ENCODE measurements at places on chromosomes 4 and X.

DNA sequence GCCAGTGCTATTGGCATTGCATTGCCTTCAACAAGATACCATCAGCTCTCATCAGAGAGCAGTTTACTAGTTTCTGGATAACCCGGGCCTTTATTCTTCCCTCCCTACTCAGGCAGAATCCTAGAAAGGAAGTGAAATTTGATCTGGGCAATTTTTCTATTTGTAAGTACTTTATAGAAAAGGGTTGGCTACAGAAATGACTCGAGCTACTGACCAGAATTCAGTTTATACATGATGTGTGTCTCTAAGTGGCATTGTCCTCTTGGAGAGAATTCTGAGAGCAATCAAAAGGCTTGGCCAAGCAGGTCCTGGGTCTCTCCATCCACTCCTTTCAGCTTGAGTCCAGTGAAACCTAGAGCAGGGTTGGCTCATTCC, 192.7 kb upstream of the LEF1 start:
- no peak for DNase-seq

DNA sequence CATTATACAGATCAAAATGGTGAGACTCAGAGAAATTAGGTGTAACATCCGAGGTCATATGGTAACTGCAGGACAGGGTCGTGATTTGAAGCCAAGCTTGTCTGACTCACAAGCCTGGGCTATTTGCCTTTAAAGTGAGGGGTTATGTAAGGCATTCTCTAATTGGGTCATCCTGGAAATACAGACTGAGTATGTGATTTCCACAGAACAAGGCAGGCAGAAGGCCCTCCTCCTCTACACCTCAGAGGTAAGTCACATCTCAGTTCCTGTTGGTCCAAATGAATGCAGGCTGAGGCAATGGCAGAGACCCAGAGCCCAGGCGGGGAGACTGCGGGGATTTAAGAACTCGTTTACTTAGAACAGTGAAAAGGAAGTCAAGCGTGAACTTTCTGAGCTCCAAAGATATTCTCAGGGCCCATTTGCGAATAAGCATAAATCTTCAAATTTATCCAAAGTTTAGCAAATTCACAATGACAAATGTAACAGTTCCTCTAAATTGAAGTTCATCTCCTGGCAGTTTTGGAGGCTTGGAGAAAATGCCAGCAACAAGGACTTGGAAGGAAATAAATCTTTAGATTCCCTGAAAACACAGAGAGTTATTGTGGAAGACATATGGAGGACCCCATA, 153.3 kb downstream of the LDB2 start:
- DNase-seq, result no peak

- DNase-seq, result no peak
Observed at GRCh38 chr4:1599026-1599481, 85.1 kb downstream of the FAM53A start.

DNA sequence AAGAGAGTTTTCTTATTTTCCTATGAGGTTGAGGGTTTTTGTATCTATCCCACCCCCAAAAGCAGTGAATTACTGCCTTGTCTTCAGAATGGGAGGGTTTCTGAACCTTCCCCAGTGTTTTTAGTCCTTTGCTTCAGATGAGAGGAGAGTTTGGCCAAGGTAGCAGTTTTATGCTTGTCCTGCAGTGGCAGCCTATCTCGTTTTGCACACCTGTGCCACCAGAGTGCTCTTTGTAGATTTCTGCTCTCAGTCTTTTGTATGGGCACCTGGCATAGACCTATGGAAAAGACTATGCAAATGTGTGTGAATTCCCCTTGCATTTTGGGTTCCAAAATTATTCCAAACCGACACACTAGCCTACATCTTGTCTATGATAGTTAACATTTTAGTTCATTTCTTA, 5.8 kb downstream of the TBC1D19 start:
- no peak for DNase-seq

- no peak for DNase-seq
Observed at GRCh38 chrX:124747295-124747694, 400.9 kb downstream of the SH2D1A start.

DNA sequence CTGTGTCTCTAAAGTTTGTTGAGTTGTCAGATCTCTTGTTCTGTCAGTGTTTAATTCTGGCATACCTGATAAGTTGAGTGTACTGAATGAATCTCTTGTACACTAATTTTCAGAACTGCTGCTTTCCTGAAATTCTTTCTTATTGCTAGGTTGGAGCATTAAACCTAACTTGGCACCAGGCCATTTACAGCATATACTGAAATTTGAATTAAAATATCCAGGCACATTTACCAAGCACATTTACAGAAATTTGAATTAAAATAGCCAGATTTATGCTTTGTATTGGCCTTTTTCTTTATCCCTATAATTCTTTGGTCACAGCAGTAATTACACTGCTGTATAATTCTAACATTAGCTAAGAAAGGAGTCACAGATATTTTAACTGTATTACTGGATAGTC, 8.9 kb downstream of the TMEM33 start:
- no peak for DNase-seq

DNA sequence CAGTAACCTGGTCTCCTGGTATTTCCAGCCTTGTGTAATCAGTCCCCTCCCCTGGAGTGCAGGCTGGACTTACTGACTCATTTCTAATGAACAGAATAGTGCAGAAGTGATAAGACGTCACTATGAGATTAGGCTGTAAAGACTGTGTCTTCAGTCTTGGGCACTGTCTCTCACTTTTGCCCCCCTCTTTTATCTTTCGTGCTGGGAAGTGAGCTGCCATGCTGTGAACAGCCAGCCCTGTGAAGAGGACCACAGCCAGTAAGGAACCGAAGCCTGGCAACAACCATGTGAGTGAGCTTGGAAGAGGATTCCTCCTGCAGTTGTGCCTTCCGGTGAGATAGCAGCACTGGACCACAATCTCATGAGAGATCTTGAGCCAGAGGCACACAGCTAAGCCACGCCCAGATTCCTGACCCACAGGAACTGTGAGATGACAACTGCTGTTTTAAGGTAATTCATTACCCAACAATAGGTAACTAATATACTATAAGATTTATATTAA, 67.5 kb upstream of the GPR34 start:
- peak; percentile 78 for DNase-seq

GRCh38 chrX:155751131-155751530, 130.0 kb upstream of the VAMP7 start:
- no peak for DNase-seq

DNA sequence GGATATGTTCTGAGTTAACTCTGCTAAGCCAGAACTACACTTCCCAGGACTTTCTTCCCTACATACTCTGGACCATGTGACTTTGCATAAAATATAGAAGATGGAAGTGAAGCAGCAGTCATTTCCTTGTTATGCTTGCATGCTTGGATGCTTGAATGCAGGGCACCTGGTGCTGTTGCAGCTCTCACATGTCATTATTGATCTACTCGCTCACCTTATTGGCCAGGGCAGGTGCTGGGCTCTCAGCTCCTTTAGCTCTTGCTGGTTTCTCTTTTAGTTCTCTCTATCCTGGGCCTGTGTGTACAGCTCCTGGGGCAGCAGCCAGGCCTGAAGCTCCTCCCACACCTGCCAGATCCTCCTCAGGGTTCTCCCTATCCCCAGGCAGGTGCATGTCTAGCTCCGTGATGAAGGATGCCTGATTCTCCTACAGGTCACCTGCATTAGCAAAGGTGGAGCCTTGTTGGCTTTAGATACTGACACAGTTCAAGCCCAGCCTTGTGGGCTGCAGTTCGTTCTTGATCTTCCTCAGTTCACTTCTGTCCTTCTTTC, 53.3 kb downstream of the MED28 start:
- DNase-seq, result no peak

GRCh38 chr4:140735779-140736391, 20.3 kb downstream of the TBC1D9 start:
- no peak for DNase-seq

- DNase-seq, result peak; percentile 0
Observed at GRCh38 chrX:15911734-15912550, 57.3 kb upstream of the AP1S2 start.

DNA sequence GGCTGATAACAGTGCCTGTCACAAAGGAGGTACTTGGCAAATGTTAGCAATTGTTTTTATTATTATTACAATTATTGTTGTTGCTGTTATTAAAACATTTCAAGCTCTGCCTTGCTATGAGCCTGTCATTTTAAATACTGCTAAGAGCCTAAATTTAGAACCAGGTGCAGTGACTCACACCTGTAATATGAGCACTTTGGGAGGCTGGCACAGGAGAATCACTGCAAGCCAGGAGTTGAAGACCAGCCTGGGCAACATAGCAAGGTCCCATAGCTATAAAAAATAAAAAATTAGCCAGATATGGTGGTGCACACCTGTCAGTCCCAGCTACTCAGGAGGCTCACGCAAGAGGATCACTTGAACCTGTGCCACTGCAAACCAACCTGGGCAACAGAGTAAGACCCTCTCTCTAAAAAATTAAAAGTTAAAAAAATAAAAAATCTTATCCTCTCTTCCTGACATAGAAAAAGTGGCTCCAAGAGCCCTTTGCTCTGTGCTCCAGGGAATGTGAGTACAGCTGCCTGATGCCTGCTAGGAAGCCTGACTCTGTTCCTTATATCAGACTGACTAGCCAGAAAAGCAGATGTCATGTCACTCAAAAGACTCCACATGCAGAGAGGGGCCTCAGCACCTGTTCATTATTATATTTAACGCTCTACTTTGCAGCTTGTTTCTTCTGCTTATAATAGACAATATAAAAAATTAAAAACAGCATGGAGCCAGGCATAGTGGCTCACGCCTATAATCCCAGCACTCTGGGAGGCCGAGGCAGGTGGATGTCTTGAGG, 234.0 kb downstream of the OPHN1 start:
- DNase-seq, result no peak

DNA sequence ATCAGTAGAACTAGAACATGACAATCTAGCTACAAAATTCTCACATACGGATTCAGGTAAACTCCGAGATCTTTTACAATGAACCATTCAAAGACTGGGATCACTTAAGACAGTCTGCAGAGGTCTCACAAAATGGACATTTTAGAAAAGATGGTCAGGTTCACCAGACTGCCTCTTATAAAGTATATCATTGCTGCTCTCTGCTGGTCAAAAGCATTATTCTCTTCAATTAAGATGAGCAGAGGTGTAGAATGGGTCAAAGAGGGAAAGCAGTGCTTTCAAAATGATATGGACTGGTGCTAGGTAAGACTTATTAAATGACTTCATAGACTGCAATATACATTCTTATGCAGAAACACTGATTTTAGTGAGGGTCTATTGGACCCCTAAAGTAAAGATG, 434.7 kb downstream of the PACRGL start:
- no peak for DNase-seq

GRCh38 chr4:26467724-26468123, 22.6 kb downstream of the CCKAR start:
- DNase-seq, result no peak

GRCh38 chr4:38155589-38156294, 195.5 kb downstream of the PTTG2 start:
- peak; percentile 28 for DNase-seq

GRCh38 chr4:143099693-143100092, 85.0 kb upstream of the USP38 start:
- no peak for DNase-seq

DNA sequence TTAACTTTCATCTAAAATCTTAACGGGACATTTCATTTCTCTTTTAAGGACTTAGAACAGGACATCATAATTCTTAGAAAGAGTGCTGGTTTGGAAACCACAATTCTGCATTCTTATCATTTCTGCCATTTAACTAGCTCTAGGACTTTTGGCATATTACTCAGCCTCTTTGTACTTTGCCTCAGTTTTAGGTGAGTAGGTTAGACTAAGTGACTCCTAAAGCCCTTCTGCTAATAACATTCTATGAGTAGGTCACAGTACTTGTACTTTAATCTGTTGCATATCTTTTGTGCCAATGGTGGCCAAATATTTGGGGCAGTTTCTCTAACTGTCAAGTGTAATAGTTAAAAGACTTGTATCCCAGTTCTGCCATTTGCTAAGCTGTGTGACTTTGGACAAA, 115.4 kb upstream of the NUDT6 start:
- peak; percentile 10 for DNase-seq

DNA sequence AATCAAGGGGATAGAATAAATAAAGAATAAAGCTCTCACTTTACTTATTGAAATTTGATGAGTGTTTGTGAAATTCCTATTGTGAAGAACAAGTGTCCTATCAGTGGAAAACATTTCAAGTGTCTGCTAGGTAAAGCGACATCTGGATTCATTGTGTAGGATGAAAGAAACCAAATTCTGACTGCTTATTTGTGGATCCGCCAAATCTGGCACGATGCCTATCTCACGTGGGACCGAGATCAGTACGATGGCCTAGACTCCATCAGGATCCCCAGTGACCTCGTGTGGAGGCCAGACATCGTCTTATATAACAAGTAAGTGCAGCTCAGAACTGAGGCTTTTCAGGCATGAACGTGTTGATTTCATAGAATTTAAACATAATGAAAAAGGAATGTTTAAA, 1.9 kb downstream of the CHRNA9 start:
- no peak for DNase-seq

GRCh38 chr4:7815562-7815961, 124.1 kb downstream of the AFAP1 start:
- DNase-seq, result no peak

GRCh38 chrX:41870719-41871151, 52.6 kb downstream of the CASK start:
- no peak for DNase-seq

DNA sequence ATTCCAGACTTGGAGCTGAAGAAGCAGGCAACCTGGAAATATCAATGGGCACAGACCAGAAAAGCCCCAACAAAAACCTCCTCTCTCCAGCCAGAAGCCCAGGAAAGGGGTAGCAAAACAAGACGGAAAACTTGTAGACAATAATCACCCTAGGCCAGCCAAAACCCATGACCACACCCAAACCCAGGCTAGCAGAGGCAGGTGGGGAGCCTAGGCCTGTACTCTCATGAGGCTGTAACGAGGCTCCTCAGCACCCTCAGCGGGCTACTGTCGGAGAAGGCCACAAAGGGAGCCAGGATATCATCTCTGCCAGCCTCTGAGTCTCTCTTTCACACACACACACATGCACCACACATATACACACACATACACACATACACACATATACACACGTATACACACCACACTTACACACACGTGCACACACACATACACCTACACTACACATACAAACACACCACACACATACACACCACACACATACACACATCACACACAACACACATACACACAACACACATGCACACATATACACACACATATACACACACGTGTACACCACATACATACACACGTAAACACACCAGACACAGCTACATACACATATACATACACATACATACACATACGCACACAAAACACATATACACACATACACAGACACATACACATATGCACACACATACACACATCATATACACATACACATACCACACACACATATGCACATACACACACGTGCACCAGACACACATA, 90.6 kb downstream of the FHDC1 start:
- peak; percentile 22 for DNase-seq

DNA sequence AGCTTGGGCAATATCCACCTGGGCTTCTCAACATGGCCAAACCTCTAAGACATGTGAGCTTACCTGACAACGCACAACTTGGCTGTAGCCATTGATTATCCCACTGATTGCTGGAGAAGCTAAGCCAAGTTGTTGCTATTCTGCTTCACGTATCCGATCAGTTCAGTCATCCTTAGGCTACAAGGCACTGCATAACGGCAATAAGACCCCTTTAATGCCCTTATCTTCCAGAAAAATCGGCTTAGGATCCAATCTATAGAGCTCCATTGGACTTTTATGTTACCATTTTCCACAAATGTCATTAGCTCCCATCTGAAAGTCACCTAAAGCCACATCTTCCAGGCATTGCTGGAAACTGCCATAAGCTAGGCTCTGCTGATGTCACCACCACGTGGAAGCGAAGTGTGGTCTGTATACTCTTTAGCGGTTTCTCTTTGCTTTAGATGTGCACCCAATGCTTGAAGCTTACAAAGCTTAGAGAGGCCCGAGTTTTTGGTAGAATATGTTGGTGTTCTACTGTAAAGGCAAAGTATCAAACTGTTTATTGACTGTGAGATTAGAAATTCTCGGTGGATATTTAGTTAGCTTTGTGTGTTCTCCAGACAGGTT, 163.1 kb downstream of the CPE start:
- DNase-seq, result no peak

Data from erythroblast (primary cell).